ENCODE measurements at places on chromosomes 7 and 10.

DNA sequence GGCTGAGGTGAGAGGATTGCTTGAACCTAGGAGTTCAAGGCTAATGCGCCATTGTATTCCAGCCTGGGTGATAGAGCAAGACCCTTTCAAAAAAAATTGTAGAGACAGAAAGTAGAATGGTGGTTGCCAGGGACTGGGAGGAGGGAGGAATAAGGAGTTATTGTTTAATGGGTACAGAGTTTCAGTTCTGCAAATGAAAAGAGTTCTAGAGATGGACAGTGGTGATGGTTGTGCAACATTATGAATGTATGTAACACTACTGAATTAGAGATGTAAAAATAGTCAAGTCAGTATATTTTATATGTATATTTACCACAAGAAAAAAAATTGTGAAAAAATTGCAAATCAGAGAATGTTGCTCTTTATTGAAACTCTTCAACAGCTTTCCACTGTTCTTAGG lies 266.5 kb upstream of the NPY start:
- DNase-seq = no peak

- DNase-seq = no peak
Measured at GRCh38 chr10:5165738-5166137, 19.2 kb downstream of the AKR1C8 start.

DNA sequence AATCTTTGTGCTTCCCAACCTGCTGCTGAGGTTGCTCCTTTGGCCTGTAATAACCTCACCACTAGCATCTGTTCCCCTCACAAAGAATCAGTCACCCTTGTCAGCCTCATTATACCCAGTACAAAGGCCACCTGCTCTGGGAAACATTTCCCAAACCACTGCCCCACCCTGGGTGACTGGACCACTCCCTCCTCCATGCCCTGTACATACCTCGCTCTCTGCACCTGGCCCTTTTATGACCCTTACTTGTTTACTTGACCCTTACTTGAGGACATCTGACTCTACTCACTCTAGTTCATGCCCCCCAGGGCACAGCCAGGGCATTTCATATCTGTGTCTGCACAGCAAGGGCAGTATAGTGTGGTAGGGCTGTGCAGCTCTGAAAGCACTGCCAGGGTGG lies 21.4 kb upstream of the AOC1 start:
- no peak for DNase-seq

GRCh38 chr7:112510001-112510742 lies 29.4 kb downstream of the LSMEM1 start:
- no peak for DNase-seq

DNA sequence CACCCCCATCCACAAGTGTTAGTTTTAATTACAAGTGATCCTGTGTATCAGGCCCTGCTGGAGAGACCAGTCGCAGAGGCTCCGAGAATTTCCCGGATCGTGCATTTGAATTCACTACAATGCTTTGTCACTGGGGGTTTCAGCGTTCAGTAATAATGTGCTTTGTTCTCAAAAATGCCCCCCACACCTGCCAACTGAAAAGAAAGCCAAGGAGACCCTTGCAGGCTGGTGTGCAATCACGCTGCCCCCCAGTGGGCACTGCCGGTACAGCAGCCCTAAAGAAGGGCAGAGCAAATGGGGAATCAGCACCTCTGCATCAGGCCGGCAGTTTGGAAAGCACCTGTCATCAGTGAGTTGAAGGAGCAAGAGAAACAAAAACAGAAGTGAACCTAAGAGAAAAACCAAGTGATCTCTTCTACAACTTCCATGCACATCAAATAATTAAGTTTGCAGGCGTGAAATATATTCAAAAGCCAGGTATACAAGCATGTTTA lies 177.6 kb downstream of the PARD3 start:
- no peak for DNase-seq

DNA sequence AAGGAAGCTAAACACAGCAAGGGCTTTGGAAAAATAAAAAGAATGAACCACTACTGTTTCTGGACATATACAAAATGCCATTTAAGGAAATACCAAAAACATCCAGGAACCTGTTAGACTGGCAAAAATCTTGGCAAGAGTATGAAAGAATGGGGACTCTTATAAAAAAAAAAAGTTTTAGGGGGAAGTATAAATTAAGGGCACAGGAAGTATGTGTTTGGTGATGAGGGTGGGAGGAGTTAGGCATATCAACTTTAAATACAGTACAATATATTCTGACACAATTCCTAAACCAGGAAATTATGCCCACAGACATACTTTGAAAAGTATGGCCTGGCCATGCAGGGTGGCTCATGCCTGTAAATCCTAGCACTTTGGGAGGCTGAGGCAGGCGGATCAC lies 74.2 kb downstream of the WAPL start:
- DNase-seq = no peak

GRCh38 chr7:127976056-127976737 lies 55.0 kb downstream of the LRRC4 start:
- no peak for DNase-seq

DNA sequence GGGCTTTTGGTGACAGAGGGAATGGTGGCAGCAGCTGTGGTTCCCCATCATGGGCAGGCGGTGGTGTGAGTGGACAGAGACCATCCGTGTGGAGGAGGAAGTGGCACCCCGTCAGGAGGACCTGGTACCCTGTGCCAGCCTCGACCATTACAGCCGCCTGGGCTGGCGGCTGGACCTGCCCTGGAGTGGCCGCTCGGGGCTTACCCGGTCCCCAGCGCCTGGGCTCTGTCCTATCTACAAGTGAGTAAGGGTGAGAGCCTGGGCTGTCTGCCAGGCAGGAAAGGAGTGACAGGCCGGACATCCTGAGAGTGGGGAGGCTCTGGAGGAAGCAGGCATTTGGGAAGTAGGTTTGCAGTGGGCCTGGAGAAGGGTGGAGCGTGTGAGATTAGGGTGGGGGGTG lies 2.9 kb upstream of the ZNF467 start:
- no peak for DNase-seq

GRCh38 chr10:106467506-106467905 lies 697.0 kb downstream of the SORCS1 start:
- DNase-seq = no peak

DNA sequence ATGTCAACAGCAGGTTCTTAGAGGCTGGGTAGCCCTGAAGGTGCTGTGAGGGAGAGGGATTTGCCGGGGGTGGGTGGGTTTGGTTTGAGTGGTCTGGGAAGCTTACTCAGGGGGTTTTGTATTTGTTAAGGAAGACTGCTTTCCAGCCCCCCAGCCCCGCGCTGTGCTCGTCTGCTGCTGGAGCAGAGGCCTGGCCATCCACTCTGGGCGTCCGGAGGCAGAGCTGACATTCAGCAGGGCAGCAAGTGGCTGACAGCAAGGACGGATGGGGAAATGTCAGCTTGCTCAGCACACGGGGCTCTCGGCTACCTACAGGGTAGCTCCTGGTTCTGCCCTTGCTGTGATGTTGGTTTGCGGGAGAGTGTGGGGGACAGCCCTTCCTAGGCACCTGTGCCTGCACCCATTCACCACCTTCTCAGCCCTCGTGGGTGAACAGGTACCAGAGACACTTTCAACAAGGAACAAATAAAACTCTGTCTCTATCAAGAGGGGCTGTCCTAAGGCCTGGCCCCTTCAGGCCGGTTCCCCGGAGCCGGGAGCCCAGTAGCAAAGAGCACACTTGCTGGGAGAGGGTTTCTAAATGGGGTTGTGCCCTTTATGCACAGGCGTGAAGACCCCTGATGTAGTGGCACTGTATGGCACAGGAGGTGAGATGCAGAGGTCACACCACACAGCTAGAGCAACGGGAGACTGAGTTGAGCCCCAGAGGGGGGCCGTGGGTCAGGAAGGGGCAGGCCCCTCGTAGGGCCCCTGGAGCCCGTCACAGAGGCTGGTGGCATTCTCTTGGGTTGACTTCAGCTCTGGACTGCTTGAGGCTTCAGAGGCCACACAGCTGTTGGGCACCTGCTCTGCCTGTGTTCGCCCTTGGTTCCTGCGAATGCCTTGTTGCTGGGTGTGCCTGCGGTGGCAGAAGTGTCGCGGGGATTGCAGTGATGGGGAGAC lies 72.2 kb upstream of the SHH start:
- DNase-seq = no peak

GRCh38 chr7:98944386-98944785 lies 66.1 kb downstream of the TRRAP start:
- DNase-seq = no peak

DNA sequence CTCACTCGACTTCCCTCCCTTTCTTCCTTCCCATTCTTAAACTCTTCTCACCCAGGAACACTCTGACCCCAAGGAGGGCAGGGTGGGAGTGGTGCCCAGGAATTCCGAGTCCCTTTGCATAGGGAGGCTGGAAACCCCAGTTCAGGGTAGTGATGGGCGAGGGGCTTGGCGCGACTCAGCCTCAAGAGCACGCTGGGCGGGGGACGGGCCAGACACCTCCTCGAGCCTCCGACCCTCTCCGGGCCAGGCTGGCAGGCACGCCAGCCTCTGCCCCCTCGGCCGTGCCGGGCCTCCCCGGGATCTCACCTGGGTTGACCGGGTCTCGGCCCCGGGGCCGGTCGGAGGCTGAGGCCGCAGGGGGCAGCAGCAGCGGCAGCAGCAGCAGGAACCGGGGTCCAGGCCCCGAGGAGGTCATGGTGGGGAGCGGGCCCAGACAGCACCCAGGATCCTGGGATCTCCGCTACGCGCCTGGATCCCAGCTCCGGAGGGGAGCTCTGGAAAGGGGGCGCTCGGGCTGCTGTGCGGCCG lies 457 bp downstream of the PLOD3 start:
- no peak for DNase-seq

GRCh38 chr7:63047061-63047460 lies 951.6 kb upstream of the ZNF722 start:
- no peak for DNase-seq

GRCh38 chr10:124149189-124150042 lies 56.0 kb upstream of the CHST15 start:
- no peak for DNase-seq

DNA sequence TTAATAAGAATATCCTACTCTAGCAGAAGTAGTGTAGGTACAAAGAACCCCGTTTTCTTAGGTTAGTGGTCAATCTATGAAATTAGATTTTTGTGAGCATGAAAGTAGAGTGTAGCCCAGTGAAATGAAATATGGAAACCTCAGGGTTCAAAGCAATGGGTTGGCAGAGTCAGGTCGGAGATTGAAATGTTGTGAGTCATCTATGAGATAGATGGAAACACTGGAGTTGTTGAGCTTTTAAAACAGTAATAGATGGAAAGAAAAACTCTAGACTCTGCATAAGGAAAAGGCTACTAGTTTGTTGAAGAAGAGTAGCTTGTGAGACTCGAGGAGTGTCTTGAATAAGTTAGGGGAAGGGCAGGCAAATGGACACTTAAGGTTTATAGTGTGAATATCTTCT lies 251.9 kb downstream of the EXOC4 start:
- no peak for DNase-seq

GRCh38 chr10:111125102-111125501 lies 48.3 kb downstream of the ADRA2A start:
- no peak for DNase-seq

DNA sequence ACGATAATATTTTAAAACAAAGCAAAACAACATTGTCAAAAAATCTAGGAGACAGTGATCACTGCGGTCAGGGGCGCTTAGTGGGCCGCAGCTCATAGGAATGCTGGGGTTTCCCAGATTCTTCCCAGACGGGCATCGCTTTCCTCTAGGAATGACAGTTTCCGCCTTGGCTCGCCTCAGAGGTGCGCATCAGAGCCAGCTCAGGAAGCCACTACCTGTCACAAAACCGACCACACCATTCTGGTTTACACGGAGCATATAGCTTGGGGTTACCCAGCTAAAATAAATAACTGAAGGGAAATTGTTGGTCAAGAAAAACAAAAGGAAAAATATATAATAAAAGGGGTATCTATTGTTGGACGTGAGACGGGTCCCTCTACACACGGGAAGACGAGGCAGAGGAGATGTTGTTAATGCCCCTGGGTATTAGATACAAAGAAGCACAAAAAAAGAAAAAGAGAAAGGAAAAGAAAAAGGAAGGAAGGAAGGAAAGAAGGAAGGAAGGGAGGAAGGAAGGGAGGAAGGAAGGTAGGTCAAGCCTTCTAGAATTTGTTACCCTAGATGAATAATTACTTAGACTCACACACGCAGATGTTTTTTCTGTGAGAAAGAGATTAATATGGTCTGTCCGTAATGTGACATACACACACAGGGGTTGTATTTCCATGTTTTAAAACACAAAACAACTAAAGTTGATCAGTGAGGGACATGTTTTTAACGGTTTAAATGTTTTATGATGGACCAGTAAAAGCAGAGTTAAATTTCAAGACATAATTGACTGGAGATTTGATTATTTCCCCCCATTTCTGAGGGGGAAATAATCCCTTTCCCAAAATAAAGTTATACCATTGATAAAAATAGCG lies 292.4 kb upstream of the NFE2L3 start:
- no peak for DNase-seq

- no peak for DNase-seq
Measured at GRCh38 chr7:54345746-54346145, 196.4 kb upstream of the VSTM2A start.

- no peak for DNase-seq
Measured at GRCh38 chr7:134574322-134574721, 25.4 kb downstream of the AKR1B15 start.

- no peak for DNase-seq
Measured at GRCh38 chr10:78980815-78981214, 88.0 kb upstream of the ZMIZ1 start.

GRCh38 chr7:88628363-88629085 lies 131.0 kb upstream of the ZNF804B start:
- DNase-seq = no peak

DNA sequence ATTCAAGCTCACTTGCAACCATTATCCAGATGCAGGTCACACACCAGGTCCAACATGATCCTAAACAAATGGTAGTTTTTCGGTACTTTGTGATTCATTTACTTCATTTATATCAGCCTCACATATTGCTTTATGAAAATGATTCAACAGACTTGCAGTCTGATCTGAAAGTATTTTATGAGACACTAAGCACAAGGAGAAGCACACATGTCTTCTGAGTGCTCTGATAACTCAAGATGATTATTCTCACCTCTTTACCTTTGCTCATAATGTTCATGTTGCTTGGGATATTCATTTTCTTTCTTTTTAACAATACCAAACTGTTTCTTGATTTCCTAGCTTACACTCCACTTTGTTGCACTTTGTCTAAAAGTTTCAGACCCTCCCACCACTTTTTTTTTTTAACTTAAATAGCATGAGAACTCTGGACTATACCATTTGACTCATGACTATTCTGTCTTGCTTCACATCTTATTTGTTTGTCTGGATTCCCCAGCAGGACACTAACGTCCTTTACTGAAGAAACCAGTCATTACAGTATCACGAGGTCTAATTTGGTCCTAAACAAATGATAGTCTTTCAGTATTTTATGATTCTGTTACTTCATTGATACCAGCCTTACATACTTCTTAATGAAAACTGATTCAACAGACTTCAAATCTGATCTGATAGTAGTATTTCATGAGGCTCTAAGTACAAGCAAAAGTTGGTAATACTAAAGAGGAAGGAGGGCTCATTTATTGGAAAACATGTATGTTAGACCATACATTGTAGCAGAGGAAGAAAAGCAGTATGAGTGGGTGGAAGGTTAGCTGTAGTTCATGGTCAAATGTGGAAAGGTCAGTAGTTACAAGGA lies 171.8 kb upstream of the AHR start:
- DNase-seq = no peak

GRCh38 chr7:117045927-117046710 lies 92.8 kb downstream of the ST7 start:
- DNase-seq = no peak

- DNase-seq = no peak
Measured at GRCh38 chr10:16832351-16833080, 15.3 kb upstream of the RSU1 start.

Measured in effector memory CD4-positive, alpha-beta T cell (primary cell).